ENCODE measurements at places on chromosomes 12 and 14.

DNA sequence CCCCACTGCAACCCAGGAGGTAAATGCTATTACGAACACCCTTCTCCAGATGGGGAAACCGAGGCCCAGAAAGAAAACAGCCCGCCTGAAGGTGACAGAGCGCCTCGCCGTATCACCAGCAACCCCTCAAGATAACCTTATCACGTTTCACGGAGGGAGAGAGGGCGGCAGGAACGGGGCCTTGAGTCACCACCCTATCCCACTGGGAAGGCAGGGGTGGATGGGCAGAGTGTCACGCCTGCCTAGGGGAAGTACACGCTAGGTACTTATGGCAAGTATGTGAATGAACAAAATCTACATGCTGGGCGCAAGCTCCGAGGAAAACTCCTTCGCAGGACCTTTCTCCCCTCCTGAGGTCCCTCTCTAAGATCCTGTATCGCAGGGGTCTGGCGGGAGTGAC lies 17.8 kb downstream of the NCOR2 start:
- DNase-seq, result no peak

GRCh38 chr12:43841253-43841652 lies 5.4 kb downstream of the TMEM117 start:
- DNase-seq, result no peak

- no peak for DNase-seq
Measured at GRCh38 chr12:96177013-96177412, 17.2 kb upstream of the ELK3 start.

GRCh38 chr12:15646581-15646980 lies 142.6 kb downstream of the EPS8 start:
- DNase-seq, result no peak

- DNase-seq, result no peak
Measured at GRCh38 chr12:117563007-117563406, 201.6 kb upstream of the NOS1 start.

DNA sequence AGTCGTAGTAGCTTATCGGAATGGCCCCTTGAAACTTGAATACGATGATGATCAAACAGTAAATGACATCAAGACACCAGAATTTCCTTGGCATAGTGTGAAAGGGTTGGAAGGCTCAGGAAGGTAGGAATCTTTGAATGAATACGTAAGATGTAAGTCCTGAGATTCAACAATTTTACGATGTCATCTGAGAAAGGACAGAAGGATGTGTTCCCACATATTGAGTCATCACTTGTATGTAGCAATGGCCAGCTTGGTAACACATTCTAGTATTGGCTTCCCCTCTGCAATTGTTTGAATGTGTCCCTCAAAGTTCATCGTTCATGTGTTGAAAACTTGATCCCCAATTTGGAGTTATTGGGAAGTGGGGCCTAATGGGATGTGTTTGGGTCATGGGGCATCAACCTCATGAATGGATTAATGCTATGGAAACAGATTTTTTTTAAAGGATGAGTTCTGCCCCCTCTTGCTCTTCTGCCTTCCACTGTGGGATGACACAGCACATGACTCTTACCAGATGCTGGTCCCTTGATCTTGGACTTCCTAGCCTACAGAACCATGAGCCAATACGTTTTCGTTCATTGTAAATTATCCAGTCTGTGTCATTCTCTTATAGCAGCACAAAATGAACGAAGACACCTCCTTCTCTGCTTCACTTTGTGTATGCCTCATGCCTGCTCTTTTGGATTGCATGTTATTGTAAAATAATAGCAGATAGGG lies 284.6 kb downstream of the BCAT1 start:
- no peak for DNase-seq

DNA sequence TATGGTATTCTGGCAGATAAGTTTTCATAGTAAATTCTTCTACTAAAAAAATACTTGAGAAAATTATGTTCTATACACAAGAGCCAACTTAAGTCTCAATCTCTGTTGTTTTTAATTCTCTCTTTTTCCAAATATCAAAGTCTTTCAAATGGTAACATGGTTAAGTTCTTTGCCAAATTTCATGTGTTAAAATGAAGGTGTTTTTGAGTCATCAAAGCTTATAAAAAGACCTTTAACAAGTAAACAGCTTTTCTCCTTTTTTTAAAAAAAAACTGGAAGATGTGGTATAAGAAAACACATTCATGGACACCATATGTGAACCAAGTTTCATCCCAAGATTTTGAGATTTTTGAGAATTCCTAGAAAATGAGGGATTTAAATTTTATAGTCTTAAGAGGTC lies 111.3 kb downstream of the FOXG1 start:
- DNase-seq, result no peak
